ENCODE measurements at places on chromosomes 7 and 10.

- DNase-seq, result no peak
These were observed 16.1 kb upstream of the NDST2 start for GRCh38 chr10:73827346-73828089.

GRCh38 chr10:105585753-105586152 lies 944.7 kb downstream of the SORCS3 start:
- DNase-seq, result peak; percentile 71

GRCh38 chr7:100132697-100133151 lies 6.0 kb downstream of the MBLAC1 start:
- DNase-seq, result peak; percentile 74

- no peak for DNase-seq
These were observed 20.7 kb downstream of the VSTM4 start for GRCh38 chr10:49094646-49095045.

- DNase-seq, result no peak
These were observed 25.7 kb upstream of the LRRC4 start for GRCh38 chr7:128056901-128057300.

GRCh38 chr10:97406064-97406463 lies 4.9 kb upstream of the RRP12 start:
- DNase-seq, result no peak

GRCh38 chr7:140214075-140214684 lies 37.4 kb upstream of the KDM7A start:
- no peak for DNase-seq

DNA sequence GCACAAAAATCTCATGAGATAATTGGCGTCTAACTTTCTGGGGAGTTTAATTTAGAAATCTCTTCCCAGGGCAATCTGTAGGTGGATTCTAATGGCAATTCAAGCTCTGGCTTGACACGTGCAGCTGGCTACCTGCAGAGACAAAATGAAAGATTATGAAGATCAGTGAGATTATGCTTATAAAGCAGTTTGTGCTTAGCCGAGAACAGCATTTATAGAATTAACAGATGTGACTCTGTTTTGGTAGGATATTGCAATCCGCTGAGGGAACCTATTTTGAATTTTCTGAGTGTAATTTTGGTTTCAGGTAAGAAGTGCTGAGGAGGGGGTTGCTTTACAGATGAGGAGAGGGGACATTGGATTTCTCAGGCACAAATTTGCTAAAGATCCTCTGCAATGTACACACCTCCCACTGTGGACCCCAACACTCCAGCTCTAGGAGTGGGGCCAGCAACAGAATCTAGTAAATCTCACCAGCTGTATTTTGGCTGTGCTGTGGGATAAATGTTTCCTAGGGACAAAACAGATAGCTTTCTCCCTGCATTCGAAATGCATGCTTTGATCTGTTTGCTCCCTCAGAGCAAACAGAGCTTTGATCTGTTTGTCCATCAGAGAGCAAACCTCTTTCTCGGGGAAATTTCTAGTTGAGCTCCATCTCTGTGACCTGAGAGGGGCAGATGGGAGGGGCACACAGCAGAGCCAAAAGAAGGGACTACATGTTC lies 7.4 kb downstream of the GJD4 start:
- DNase-seq, result no peak

DNA sequence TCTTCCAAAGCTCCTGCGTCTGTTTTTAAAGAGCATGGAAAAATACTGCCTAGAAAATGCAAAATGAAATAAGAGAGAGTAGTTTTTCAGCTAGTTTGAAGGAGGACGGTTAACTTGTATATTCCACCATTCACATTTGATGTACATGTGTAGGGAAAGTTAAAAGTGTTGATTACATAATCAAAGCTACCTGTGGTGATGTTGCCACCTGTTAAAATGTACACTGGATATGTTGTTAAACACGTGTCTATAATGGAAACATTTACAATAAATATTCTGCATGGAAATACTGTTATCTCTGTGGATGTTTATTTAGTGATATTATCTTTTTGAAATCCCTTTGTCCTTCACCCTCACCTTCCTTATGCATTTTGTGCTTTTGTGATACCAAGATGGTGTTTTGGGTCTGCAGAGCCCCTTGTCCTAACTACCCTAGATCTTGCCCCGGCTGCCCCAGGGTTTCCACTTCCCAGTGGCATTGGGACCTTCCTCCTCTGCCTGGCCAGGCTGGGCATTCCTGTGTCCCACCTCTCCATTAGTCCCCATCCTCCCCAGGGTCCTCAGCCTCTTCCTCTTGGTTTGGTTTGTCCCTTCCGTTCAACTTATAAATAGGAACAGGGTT lies 5.2 kb downstream of the IGFBP1 start:
- no peak for DNase-seq
